ENCODE measurements at places on chromosomes 3 and 15.

- no peak for DNase-seq
Measured at GRCh38 chr15:61041886-61042285, 187.2 kb downstream of the RORA start.

DNA sequence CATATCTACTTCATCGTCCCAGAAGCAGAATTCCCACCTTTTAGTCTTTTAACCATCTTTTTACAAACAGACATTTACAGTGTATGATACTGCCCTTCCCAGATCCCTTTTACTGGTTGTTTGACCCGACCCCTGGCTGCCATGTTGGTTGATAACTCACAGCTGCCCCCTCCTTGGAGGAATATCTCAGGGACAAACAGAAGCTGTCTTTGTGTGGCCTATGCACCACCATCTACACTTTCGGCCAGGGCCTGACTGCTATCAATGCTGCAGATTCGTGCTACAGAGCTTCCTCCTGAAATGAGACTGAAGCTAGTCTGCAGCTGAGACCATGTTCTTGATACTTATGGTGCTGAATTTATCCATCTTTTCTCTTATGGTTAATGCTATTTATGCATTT lies 6.6 kb upstream of the POLQ start:
- no peak for DNase-seq

DNA sequence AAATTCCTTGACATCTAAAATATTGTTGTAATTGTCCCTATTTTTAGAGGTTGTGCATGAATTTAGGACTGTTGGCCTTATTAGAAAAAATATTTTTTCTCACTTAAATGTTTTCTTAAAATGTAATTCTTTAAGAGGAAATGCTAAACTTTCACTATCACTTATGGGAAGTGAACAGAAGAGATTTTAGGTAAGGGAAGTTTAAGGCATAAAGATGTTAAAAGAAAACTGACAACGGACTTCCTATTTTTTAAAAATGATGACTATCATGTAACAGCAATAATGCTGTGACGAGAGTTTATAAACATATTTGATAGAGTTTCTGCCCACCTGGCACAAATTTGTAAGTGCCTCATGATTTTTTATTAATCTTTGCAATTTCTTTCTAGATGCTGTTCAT lies 3.1 kb downstream of the C3orf38 start:
- DNase-seq, result no peak

- DNase-seq, result no peak
Measured at GRCh38 chr3:65330072-65330471, 642.3 kb upstream of the ADAMTS9 start.

DNA sequence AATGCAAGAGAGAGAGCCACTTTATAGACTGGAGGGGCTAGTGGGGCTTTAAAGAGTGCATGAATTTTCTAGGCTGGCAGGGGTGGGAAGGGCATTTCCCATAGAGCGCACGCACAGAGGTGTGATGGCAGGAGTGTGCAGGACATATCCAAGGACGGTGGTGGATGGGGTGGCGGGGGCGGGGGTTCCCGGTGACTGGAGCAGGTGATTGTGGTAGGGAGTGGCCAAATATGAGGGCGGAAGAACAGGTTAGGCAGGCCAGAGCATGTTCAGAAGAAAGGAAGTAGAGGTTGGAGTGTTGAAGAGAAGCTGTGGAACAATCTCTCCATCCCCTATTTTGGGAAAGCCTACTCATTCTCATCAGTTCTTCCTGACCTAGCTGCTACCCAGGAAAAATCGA lies 18.1 kb downstream of the FAM81A start:
- no peak for DNase-seq

DNA sequence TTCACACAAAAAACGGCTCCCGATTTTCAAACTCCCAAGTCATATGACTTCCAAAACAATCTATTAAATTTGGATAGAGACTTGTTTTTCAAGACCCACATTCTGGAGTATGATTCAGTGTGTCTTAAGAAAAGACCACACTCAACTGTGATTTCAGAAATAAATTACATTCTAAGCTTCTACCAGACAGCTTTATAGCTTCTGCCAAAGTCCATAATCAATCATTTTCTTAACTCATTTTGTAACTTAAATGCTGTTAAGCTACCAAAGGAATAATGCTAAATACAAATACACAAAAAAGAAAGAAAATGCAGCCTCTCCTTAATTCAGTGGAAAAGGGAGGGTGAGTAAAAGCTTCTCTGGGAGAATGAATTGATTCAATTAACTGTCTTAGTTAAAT lies 192.3 kb upstream of the P2RY1 start:
- no peak for DNase-seq

DNA sequence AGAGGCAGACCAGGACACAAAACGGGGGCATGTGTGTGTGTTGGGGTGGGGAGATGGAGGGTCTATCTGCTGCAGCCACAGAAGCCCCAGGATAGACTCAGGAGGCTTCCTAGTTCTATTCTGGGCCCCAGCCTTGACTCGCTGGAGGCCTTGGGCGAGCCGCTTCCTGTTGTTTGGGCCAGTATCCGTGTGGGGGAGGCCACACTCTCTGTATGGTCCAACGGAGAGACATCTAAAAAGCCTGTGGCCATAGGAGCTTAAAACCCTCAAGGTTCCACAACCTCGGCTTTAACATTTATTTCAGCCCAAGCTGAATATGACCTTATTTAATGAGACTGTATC lies 32.8 kb downstream of the POC1A start:
- DNase-seq, result no peak

DNA sequence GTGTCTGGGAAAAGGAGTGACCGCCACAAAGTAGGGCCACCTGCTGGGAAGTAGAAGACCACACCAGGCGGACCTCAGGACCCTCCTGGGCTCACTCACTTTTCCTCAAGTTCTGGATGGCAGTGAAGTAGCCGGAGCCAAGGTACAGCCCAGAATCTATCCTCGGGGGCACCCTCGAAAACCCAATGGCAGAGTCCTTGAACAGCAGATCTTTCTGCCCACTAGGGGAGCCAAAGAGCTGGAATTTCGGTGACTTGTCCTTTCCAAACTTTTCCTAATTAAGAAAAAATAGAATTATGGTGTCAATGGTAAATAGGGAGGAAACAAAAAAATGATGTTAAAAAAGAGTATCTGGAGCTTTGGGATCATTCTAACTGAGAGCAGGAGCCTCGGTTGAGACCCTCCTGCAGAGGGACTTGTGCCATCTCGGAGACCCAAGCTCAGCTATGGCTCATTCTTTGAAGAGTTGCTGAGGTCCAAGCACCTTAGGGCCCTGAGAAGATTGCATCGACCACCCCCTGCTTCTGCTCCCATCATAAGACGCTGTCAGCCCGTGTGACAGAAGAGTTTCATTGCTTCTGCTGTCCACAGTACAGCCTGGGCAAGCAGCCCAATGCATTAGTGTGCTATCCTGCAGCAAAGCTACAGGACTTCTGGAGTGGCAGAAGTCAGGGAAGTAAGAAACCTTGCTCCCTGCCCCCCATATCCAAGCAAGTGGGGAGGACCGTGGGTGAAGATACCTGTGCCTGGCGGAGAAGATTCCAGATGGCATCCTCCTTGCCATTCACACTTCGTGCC lies 14.8 kb downstream of the LTF start:
- DNase-seq, result no peak

DNA sequence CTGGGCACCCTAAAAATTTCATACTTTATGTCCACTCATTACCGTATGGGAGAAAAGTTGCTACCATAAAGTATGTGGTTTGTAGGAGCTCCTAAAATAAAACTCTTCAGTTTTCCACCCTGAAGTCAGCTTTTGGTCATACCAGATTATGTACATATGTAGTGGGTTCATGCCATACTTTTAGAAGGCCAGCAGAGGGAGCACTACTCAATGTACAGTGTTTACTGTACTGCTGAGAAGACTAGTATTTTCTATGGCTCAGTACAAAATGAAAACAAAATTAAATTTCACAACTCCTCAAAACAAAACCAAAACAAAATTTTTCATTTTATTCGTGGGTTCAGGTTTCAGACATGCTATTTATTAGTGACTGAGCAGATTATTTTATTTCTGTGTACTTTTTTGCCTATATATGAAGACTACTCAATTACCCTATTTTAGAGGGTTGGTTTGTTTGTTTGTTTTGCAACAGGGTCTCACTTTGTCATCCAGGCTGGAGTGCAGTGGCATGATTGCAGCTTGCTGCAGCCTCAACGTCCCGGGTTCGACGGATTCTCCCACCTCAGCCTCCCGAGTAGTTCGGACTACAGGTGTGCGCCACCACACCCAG lies 24.3 kb downstream of the NXPE3 start:
- peak; percentile 67 for DNase-seq

DNA sequence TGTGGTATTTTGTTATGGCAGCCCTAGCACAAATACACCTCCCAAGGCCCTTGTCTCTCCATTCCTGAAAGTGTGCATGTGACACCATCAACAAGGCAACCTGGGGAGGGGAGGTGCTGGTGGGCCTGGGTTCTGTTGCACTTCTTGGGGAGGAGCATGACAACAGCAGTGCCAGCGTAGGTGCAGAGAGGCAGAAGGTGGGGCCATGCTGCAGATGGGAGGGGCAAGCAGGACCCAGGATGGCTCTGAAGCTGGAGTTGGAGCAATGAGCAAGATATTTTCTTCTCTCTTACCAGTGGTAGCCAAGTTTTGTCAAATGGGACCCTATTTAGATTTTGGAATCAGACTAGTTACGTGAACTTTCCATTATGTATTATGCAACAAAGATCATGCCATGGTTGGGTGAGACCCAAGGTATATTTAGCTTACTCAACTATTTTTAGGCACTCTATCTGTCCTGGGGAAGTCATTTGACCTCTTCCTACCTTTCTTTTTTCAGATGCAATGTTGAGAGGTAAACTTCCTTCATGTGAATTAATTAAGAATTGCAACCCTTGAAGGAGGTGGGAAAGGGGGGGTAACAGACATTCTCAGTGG lies 3.4 kb downstream of the FYCO1 start:
- no peak for DNase-seq

DNA sequence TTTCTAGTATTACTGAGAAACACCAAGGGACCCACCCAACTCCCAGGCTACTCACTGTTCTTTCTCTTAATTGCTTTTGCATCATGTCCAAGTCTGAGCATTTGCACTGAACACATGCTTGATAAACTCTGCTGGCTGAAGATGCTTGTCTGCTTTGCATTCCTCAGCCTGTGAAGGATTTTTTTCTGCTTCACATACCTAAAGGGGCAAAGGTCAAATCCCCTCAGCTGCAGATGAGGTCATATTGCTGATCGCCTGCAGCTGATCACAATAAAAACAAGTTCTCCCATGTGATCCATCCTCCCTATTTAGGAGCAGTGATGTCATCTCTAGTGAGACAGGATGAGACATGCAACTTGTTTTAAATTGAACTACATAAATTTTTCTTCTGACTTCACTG lies 84.6 kb upstream of the DCBLD2 start:
- DNase-seq, result no peak

DNA sequence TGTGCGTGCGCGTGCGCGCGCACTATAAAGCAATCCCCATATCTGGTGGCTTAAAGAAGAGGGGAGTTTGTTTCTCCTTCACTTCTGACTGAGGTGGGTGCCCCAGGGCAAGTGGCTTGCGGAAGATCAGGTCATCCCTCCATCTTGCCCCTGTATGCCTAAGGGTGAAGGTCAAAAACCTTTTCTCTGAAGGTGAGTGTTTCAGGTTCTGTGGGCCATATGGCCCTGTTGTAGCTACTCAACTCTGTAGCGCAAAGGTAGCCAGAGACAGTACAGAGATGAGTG lies 5.5 kb downstream of the ABTB1 start:
- DNase-seq, result no peak

- no peak for DNase-seq
Measured at GRCh38 chr3:190234621-190235020, 87.6 kb downstream of the CLDN1 start.

DNA sequence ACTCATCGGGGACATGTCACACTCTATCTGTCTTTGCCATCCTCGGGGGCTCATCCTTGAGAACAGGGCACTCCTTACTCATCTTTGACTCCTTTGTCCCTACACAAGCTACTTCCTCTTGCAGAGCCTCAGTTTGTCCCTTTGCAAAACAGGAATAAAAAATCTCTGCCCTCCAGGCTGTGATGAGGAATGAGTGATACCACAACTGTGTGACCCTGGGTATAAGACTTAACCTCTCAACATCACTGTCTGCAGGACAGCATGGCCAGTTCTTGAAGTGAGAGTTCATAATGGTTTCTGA lies 48.5 kb downstream of the IQSEC1 start:
- no peak for DNase-seq

- no peak for DNase-seq
Measured at GRCh38 chr15:80530737-80531365, 126.7 kb downstream of the ARNT2 start.

GRCh38 chr3:125356140-125357026 lies 18.7 kb downstream of the ZNF148 start:
- no peak for DNase-seq

DNA sequence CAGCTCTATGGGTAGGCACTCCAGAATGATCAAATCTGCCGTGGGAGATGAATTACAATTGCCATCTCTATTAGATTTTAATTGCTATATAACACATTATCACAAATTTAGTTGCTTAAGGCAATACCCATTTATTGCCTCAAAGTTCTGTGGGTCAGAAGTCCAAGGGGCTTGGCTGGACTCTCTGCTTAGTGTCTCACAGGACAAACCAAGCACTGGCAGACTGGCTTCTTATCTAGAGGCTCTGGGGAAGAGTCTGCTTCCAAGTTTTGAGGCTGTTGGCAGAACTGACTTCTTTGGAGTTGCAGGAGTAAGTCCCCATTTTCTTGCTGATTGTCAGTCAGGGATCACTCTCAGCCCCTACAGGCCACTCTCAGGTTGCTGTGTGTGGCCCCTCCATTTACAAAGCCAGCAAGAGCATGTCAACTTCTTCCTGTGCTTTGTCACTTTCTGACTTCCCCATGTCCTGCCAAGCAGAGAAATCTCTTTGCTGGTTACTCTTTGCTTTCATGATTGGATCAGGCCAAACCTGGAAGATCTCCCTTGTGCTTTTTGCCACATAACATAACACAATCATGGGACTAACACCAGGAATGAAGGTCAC lies 93.5 kb upstream of the PRICKLE2 start:
- DNase-seq, result no peak

GRCh38 chr15:63057468-63058345 lies 15.2 kb downstream of the TPM1 start:
- no peak for DNase-seq

DNA sequence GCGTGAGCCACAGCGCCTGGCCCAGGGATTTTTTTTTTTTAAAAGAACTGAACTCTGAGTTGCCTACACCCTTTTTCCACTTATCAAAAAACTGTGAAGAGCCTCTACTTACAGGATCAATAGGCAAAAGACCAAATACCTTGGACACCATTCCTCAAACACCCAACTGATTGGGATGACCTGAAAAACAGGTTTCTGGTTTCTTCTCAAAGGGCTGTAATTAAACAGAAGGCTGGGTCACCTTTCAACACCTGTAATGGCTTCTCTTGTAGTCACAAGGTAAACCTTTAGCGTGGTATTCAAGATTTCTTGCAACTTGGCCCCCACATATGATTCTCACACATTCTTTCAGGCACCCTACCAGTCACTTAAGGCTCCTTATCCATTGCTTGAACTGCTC lies 38.4 kb upstream of the PLXND1 start:
- no peak for DNase-seq

DNA sequence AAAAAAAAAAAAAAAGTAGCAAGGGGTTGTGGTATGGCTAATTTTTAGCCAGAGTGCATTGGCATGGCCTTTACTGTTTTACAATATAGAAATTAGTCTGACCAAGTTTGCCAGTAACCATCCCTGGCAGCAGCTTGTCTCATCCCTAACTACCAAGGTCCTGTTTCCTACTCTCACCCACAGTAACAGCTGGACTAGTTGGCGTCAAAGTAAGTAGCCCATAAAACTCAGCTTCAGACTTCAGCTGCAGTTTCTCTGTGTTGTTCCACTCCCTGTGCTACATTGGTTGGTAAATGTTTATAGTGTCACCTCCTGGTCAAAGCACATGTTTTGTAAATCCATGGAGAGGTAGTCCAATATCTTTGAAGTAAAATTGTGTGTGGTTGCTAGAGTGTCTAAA lies 691.3 kb downstream of the ZPLD1 start:
- no peak for DNase-seq

- no peak for DNase-seq
Measured at GRCh38 chr3:53180305-53181023, 19.5 kb downstream of the PRKCD start.
